ENCODE measurements at places on chromosomes 4 and X. TPM values are rescaled to one million over a fixed set of nuclear protein-coding genes. Genes with fewer than 3 reads are reported as not detected.

CXCL5 gene
- total RNA-seq = 54.6 TPM

IGBP1 gene
- 65.7 TPM for total RNA-seq

TLR8 gene
- not detected for total RNA-seq

FHDC1 gene
- total RNA-seq = 0.49 TPM

UCHL1 gene
- total RNA-seq = 1,029 TPM

MYOZ2 gene
- not detected for total RNA-seq

HS6ST2 gene
- 0.06 TPM for total RNA-seq

WAS gene
- 0.21 TPM for total RNA-seq

MAGIX gene
- total RNA-seq = 1.7 TPM

ZNF630 gene
- 0.21 TPM for total RNA-seq

FGF5 gene
- total RNA-seq = 0.79 TPM

RTL9 gene
- 0.05 TPM for total RNA-seq

MAGEH1 gene
- 6.9 TPM for total RNA-seq

MXRA5 gene
- not detected for total RNA-seq

CCDC158 gene
- total RNA-seq = not detected

MGST2 gene
- total RNA-seq = 50.8 TPM

STK26 gene
- total RNA-seq = 9.9 TPM
